Stimulated activated CD8-positive, alpha-beta memory T cell treated with anti-CD3 and anti-CD28 coated beads, Interleukin-15, amount 100 ng/mL, for 48 hours (primary cell): ENCODE measurements at places on chromosomes 4 and X.

DNA sequence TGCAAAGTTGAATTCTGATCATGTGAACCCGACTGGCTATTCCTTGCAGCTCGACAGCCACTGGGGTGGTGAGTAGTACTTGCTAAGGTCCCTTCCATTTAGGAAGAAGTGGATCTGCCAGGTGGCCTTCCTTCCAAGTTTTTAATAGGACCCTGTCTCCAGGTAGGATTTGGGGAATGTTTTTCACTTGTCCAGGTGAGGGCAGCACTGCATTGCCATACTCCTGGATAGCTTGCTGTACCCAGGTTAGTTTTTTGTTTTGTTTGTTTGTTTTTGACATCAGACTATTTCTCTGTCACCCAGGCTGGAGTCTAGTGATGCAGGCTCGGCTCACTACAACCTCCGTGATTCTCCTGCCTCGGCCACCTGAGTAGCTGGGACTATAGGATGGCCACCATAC, 29.8 kb downstream of the SAGE1 start:
- no peak for DNase-seq

DNA sequence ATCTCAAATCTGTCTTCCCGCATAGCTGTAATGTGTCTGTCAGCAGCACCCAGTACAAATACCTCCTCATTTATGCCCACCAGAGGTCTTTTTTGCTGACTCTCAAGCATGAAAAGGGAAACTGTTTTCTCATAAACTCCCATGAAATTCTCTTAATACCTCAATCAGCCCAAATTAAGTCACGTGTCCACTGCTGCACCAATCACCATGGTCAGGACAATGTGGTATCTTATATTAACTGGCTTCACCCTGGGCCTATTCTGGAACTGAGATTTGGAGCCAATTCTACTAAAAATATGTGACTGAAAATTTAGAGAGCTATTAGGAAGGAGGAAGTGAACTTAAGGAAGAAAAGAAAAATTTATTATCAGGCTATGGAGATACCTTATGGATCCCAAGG, 58.4 kb downstream of the IL21 start:
- no peak for DNase-seq

- DNase-seq = peak; percentile 2
Observed at GRCh38 chrX:14528629-14529289, 577 bp upstream of the GLRA2 start.

DNA sequence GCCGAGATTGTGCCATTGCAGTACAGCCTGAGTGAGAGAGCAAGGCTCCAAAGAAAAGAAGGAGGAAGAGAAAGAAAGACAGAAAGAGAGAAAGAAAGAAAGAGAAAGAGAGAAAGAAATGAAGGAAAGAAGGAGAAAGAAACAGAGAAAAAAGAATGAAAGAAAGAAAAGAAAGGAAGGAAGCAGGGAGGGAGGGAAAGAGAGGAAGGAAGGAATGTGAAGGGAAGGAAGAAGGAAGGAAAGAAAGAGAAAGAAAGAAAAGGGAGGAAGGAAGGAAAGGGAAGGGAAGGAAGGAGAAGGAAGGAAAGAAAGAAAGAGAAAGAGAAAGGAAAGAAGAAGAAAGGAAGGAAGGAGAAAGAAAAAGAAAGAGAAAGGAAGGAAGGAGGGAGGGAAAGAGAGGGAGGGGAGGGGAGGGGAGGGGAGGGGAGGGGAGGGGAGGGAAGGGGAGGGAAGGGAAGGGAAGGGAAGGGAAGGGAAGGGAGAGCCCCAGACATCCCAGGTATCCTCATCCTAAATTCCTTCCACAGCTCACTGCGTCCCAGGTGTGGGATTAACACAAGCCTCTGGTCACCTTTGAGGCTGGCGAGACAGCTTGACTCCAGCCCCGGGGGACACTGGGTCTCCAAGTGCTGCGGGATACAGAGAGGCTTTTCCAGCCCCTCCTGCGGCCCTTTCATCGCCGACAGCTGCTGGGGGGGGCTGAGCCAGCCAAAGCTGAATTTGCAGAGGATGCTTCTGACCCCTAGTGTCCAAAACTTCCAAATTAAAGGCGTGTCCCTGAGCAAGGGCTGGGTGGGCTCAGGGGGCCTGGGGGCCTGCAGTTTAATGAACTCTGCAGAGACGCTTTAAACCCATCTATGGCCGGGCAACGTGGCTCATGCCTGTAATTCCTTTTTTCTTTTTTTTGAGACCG, 24.2 kb upstream of the CSF2RA start:
- DNase-seq = no peak

DNA sequence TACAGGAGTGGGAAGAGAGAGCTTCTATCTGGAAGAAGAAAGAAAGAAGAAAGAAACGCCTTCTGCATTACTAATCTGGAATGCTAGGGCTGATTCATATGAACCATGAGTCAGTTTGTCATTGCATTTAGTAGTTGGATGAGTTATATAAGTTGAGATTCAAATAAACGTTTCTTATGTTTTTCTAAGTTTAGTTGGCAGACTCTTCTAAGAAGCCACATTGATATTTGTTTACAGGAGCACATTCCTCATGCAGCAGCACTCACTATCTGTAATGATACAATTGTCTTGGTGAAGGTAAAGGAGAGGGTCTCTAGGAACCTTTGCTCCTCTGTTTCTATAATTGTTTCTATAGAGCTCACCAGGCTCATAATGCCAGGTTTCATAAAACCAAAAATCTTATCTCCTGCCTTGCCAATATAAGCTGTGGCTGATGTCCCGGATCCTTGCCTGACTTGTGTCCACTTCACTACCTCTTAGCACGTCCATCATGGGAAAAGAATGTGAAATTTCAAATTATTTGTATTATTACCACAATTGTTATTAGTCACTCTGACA, 39.5 kb downstream of the HOPX start:
- no peak for DNase-seq

- DNase-seq = no peak
Observed at GRCh38 chr4:166680796-166681195, 553.5 kb downstream of the SPOCK3 start.
